ENCODE measurements at places on chromosomes 2 and 18. TPM values are rescaled to one million over a fixed set of nuclear protein-coding genes. Genes with fewer than 3 reads are reported as not detected.

DNA sequence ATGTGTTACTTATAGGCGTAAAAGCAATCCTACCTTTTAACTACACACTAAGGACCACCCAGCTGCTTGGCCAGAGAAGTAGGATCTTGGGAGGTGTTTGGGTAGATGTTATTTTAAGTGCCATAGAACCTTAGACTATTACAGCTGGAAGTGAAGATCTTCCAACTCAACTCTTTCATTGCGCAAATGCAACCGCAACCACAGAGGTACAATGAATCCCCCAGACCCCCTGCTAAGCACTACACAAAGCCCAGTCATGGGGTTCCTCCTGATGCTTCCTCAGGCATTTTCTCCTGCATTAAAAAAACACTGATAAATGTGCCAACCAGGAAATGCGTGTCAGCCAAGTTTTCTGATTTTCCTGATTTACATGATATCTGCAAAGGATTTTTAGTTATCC, 246.0 kb downstream of the LRRTM1 start:
- peak; percentile 37 for DNase-seq

DNA sequence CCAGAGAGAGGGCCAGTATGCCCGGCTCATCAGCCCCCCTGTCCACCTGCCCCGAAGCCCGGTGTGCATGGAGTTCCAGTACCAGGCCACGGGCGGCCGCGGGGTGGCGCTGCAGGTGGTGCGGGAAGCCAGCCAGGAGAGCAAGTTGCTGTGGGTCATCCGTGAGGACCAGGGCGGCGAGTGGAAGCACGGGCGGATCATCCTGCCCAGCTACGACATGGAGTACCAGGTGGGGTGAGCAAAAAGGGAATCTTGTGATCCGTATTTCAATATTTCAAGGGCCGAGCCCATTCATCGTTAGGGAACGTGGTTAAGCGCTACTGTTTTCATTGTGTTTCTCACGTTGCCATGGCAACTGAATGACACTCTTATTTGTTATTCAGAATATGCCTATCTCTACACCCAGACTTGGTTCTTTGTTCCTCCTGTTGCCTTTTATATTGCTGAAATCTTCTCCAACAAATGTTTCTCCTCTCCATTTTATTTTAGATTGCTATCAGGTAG, 81.5 kb downstream of the NRP2 start:
- DNase-seq, result peak; percentile 92

BOK gene
- total RNA-seq, result 61.6 TPM

- DNase-seq, result no peak
Observed at GRCh38 chr18:49177812-49178211, 227.0 kb upstream of the SMAD7 start.

VWA3B gene
- 1.0 TPM for total RNA-seq

FSHR gene
- not detected for total RNA-seq

DNA sequence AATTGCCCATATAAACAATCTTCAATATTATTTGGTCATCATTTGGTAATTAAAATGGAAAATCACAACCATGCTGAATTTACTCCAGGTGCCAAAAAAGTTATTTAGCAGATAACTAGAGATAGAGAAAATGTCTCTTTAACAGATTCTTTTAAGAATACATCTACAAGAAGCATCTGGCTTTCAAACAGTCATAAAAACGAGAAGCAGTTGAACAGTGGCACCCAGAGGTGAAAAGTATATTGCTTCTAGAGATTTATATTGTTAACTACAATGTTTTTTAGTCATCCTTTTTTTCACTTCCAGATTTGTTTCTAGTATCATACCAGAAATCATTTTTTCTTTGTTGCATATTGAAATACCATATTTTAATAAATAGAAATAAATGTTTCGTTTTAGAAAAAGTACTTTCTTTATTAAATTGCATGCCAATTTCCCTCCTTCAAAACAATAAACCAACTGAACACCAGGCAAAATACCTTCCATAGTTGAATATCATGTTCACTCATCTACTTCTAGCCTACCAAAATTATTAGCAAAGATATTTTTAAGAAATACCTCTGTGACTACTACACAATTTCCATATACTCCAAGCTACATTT, 65.4 kb upstream of the HNRNPA3 start:
- no peak for DNase-seq

DNA sequence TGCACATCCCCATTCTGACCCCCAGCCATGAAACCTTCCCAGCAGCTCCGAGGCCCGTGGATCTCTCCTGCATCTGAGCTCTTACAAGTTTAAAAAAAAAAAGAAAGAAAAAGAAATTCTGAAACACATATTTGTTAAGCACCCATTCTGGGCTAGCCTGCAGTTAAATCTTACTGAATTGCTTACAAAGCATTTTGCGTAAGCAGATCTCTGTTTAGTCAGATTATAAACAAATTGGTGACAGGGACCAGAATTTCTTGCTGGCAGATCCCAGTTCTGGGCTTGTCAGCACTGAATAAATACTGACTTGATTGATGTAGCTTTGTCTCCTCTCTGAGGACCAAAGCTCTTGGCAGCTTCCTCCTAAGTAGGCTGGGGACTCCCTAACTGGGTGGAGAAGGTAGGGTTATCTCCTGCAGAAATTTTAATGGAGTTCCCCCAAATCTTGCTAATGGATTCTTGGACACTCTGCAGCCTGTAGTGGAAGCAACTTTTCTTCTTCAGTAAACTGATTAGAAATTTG, 160.9 kb downstream of the MIB1 start:
- DNase-seq, result no peak

DNA sequence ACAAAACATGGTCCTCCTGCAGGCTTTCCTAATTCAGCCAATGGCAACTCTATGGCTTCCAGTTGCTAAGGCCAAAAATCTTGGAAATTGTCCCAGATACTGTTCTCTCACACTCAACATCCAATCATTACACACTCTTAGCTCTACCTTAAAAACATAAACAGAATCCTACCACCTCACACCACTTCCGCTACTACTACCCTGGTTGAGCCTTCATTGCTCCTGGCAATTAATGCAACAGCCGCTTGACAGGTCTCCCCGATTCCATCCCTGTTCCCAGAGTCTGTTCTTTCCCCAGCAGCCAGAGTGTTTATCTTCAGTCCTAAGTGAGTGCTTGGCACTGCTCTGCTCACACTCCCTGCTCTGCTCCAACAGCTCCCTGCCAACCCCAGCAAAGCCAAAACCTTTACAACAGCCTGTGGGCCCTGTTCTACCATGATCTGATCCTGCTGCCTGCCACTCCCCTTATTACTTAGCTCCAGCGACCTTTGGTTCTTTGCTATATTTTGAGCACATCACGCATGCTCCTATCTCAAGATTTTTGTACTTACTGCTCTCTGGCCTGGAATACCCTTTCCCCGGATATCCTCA, 67.5 kb upstream of the AMMECR1L start:
- no peak for DNase-seq

GNAL gene
- total RNA-seq, result 38.9 TPM

DNA sequence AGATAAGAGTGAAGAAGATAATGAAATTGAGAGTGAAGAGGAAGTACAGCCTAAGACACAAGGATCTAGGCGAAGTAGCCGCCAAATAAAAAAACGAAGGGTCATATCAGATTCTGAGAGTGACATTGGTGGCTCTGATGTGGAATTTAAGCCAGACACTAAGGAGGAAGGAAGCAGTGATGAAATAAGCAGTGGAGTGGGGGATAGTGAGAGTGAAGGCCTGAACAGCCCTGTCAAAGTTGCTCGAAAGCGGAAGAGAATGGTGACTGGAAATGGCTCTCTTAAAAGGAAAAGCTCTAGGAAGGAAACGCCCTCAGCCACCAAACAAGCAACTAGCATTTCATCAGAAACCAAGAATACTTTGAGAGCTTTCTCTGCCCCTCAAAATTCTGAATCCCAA, 15.7 kb downstream of the MSH6 start:
- no peak for DNase-seq

GRCh38 chr18:31738460-31739407, 21.9 kb downstream of the SLC25A52 start:
- no peak for DNase-seq

DNA sequence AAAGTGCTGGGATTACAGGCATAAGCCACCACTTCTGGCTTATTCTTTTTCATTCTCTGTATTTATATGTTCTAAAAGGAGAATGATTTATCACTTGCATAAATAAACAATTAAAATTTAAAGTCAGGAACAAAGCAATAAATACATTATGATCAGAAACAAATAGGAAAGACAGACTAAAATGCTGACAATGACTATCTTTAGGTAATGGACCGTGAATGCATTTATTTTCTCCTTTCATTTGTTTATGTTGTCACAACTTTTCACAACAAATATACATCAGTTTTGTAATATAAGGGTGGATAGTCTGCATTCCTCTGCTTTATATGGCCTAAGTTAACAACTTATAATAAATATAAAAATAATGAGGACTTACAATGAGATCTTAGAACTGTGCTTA, 199.2 kb upstream of the EPHA4 start:
- no peak for DNase-seq

DNA sequence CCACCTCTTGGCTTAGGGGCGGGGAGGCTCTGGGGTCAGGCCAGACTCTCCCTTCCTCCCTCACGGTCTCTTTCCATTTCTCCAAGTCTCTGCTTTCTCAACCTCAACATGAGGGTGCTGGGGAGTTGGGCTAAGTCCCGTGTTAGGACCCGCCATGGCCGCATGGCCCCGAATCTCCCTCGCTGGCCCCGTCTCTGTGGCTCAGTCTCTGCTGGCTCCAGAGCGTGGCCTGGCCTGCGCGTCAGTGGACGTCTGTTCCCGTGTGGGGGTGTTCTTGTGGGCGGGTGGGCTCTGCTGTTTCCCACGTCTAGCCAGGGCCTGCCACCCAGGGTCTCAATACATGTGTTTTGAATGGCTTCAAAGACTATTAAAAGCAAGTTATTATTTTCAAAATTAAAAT, 12.4 kb downstream of the ALLC start:
- DNase-seq, result no peak

CNRIP1 gene
- total RNA-seq, result 0.81 TPM

GRCh38 chr2:230976671-230977171, 19.2 kb upstream of the SPATA3 start:
- no peak for DNase-seq

IL36B gene
- not detected for total RNA-seq

DNA sequence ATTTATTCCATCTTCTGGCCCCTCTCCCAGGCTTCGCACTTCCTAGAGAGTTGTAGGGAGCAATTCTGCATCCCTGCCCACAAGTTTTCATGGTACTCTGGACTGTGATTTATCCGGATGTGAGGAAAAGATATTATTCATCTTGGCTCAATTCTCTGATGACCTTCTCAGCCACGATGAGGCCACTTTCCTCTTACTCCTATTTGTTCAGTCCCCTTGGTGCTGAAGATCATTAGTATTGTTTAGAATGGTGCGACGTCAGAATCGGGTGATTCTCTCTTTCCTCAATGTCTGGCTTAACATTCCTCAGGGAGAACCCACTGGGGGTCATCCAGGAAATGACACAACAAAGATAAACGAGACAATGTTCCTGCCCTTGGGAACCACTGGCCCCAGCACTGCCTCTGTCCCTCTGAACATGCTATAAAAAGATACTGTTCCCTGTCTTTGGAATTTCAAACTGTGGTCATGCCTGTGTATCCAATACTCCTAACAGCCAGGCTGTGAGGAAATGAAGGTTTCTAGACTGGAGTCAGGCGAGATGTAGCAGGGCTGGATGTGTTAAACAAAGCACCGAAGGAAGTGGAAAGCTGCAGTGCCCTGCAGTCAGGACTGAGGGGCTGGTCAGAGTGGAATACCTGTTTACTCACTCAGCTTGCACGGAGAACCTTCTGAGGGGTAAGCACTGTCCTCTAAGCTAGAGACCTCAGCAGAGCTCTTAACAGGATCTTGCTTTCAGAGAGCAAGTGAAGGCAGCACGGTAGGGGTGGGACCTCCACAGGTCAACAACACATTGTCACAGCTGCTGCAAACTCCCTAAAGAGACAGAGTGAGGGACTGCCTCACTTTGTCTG, 12.9 kb upstream of the GLI2 start:
- DNase-seq, result peak; percentile 64

DNA sequence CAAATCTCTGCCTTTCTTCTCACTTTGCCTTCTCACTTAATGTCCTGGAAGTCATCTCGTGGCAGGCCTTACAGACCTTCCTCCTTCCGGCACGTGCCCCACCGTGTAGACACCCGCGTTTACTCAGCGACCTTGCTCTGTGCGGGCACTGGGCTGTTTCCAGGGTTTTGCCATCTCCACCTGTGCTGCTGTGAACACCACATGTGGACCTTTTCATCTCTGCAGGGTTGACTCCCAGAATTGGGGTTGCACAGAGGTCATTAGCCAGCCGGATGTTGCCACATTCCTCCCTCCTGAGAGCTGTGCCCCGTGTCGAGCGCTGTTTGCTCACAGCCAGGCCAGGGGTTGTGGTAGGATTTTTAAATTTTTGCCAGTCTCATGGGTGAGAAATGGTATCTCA, 25.4 kb downstream of the KCNG2 start:
- peak; percentile 39 for DNase-seq

SMYD5 gene
- total RNA-seq, result 51.3 TPM

- DNase-seq, result no peak
Observed at GRCh38 chr2:41194230-41194629, 742.3 kb upstream of the SLC8A1 start.

DSC2 gene
- 25.7 TPM for total RNA-seq

- DNase-seq, result peak; percentile 88
Observed at GRCh38 chr2:96325041-96325883, at the start of gene ITPRIPL1. TSS of gene ITPRIPL1 (plus strand) at chr2:96325317. CDS start at chr2:96325840, 523 bp downstream.

LOXHD1 gene
- total RNA-seq, result 0.07 TPM

- peak; percentile 61 for DNase-seq
Observed at GRCh38 chr18:48950536-48951447, at the start of gene SMAD7. TSS of gene SMAD7 (minus strand) at chr18:48950965. CDS start at chr18:48950424, 541 bp downstream.

- DNase-seq, result no peak
Observed at GRCh38 chr2:128304330-128304714, 14.3 kb downstream of the HS6ST1 start.

GRCh38 chr2:200461846-200462710, 47.8 kb downstream of the KCTD18 start:
- no peak for DNase-seq

- no peak for DNase-seq
Observed at GRCh38 chr2:179106676-179107428, 56.9 kb upstream of the CCDC141 start.

GATA6 gene
- 37.7 TPM for total RNA-seq

DNA sequence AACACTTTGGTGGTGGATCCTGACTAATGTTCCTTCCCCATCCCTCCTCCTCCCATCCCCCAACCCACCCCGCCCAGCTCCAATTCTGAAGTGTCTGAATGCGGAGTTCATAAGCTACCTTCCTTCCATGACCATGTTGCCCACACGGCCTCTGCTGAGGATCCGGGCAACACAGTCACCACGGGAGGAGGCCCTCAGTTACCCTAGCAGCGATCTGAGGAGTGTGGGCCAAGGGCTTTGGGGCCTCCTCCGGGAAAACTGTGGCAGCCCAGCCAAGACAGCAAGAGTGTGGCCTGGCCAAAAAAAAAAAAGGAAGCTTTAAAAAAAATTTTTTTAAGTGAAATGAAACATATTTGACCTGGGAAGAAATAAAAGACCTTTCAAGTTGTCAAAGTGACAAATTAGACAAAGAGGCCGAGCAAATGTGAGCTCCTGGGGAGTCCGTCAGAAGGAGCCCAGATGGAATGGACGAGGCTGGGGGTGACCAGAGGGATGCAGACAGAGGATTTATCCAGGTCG, 169.0 kb upstream of the PKDCC start:
- no peak for DNase-seq

GALR1 gene
- total RNA-seq, result 0.17 TPM

Measured in H7 (cell line).